ENCODE measurements at places on chromosomes 4 and X. TPM values are rescaled to one million over a fixed set of nuclear protein-coding genes. Genes with fewer than 3 reads are reported as not detected.

The EDA gene
- total RNA-seq, result 0.26 TPM

The NAP1L3 gene
- 1.3 TPM for total RNA-seq

The UBQLN2 gene
- total RNA-seq, result 8.1 TPM

The DCAF8L1 gene
- not detected for total RNA-seq

The NXF2B gene
- total RNA-seq, result not detected

The RHOXF2B gene
- not detected for total RNA-seq

The PRDM5 gene
- 19.0 TPM for total RNA-seq

The NDP gene
- total RNA-seq, result 5.3 TPM

The MAGEE2 gene
- not detected for total RNA-seq

The POF1B gene
- total RNA-seq, result not detected

The PNCK gene
- 0.26 TPM for total RNA-seq

The IL2 gene
- not detected for total RNA-seq

The HPGDS gene
- total RNA-seq, result not detected

The SNCA gene
- 6.8 TPM for total RNA-seq

The MXD4 gene
- total RNA-seq, result 42.1 TPM

The CT45A2 gene
- not detected for total RNA-seq

The MGAT4D gene
- total RNA-seq, result not detected

The TREX2 gene
- 1.8 TPM for total RNA-seq

Data from fibroblast of lung (primary cell).